Karpas-422 (cell line): ENCODE measurements at places on chromosomes 3 and 15.

DNA sequence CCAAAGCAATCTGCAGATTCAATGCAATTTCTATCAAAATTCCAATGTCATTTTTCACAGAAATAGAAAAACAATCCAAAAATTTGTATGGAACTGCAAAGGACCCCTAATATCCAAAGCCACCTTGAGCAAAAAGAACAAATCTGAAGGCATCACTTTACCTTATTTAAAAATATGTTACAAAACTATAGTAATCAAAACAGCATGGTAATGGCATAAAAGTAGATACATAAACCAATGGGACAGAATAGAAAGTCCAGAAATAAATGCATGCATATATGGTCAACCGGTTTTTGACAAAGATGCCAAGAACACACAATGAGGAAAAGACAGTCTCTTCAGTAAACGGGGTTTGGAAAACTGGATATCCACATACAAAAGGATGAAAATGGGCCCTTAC, 39.4 kb upstream of the PPARG start:
- DNase-seq, result no peak

DNA sequence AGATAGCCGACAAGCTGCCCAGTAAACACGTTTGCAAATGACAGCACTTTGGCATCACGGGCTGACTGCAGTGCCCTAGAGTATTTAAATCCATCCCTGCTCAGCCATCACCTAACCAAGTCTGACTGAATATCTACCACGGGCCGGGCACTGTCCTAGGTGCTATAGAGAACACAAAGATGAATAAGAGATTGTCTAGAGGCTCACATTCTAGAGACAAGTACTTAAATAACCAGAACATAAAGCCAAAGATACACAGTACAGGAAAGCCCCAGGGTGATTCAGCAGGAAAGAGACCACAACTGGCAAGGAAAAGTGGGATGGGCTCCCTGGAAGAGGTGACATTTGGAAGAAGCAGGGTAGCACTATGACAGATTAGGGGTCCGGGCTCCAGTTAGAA, 103.5 kb downstream of the MYLK start:
- DNase-seq, result no peak

GRCh38 chr3:34035775-34036174, 237.3 kb downstream of the PDCD6IP start:
- no peak for DNase-seq

DNA sequence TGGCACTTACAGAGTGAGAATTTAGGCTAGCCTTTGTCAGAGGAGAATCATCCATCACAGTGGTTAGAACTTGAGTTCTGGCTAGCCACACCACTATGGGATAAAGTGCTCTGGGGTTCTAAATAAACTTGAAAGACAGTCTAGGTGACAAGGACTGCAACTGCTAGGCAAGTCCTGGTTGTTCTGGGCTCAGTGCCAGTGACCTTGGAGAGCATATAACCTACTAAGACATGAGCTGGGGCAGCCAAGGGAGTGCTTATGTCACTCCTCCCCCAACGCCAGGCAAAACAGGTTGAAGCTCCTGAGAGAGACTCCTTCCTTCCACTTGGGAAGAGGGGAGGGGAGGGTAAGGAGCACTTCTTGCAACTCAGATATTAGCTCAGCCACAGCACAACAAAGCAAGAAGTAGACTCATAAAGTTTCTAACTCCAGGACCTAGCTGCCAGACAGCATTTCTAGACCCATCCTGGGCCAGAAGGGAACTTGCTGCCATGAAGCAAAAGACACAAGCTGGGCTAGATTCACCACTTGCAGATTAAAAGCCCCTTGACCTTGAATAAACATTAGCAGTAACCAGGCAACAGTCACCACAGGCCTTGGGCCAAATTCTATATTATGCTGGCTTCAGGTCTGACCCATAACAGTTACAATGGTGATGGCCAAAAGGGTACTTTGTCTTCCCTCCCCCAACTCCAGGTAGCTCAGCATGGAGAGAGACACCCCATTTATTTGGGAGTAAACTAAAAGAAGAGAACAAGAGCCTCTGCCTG, 963.7 kb downstream of the PLOD2 start:
- no peak for DNase-seq
